ENCODE measurements at places on chromosomes 1 and 21. TPM values are rescaled to one million over a fixed set of nuclear protein-coding genes. Genes with fewer than 3 reads are reported as not detected.

The KRTAP21-2 gene
- not detected for polyA plus RNA-seq

The RGSL1 gene
- polyA plus RNA-seq = not detected

The JAM2 gene
- 25.3 TPM for polyA plus RNA-seq

The RGS8 gene
- polyA plus RNA-seq = 0.03 TPM

The C1orf141 gene
- polyA plus RNA-seq = not detected

The FCGR2B gene
- 25.3 TPM for polyA plus RNA-seq

The ARHGEF16 gene
- 4.2 TPM for polyA plus RNA-seq

The KIAA1614 gene
- 16.6 TPM for polyA plus RNA-seq

The NBPF6 gene
- polyA plus RNA-seq = not detected

The SHISAL2A gene
- polyA plus RNA-seq = 0.20 TPM

The KANK4 gene
- 0.57 TPM for polyA plus RNA-seq

The MAN1C1 gene
- 26.4 TPM for polyA plus RNA-seq

The PRAMEF10 gene
- polyA plus RNA-seq = not detected

Measured in urinary bladder (tissue), 4 donors.